ENCODE measurements at places on chromosomes 7 and 10.

GRCh38 chr7:45564485-45564884 lies 9.7 kb upstream of the ADCY1 start:
- DNase-seq = no peak

DNA sequence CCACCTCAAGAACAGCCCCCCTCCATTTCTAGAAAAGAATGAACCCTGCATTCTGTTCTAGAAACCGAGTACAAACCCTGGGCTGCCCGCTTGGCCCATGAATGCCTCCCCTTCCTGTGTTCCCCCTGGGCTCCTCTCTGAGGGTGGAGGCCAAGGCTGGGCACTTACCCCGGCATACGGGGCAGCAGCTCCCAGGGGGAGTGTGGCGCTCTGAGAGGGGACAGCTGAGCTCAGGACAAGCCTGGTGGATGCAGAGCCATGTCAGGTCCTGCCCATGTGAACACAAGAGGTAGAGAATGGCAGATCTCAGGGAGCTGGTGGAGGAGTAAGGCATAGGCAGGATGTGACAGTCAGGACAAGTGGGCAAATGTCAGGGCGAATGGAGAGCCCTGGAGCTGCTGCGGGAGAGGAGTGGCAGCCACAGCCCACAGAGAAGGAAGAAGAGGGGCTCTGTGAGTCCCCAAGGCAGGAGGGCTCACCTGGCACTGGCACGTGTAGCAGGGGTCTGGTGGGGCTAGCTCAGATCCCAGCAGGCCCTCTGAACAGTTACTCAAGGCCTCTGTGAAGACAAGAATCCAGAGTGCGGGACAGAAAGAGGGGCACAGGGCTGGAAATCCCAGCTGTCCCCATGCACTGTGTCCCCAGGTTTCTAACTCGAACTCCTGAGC lies 18.9 kb downstream of the ATP6V1F start:
- DNase-seq = no peak

DNA sequence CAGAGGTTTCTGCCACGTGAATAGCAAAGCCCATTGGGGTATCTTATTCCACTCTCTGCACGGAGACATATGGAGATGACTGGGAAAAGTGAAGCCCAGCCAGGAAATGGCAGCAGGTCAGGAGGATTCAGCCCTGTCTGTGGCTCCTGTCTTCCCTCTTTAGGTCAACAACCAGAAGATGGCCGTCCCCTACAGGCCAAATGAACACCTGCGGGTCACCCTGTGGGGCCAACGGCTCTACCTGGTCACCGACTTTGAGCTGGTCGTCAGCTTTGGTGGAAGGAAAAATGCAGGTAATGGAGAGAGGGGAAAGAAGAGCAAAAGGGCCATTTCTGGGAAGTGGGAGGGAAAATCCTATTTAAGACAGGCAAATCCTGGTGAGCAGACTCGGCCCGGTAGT lies 38.3 kb downstream of the EPHB4 start:
- DNase-seq = no peak

DNA sequence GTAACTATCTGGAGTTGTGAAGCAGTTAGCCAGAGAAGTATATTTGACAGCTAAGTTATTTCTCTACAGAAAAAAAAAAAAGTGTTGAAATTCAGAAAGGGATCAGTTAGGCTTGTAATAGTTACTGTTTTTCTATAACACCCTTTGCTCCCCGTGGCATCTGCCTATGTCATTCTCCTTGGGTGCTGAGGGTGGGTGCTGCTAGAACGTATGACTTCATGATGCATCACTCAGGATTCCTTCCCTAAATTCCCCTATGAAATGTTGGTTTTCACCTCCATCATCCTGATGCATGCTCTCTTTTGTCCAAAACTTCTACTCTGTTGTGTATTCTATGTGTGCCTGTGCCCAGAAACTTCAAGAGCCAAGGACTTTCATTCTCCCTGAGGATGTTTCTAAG lies 536.4 kb downstream of the GRM8 start:
- no peak for DNase-seq

- no peak for DNase-seq
Observed at GRCh38 chr7:76280408-76280807, 22.1 kb upstream of the HSPB1 start.

DNA sequence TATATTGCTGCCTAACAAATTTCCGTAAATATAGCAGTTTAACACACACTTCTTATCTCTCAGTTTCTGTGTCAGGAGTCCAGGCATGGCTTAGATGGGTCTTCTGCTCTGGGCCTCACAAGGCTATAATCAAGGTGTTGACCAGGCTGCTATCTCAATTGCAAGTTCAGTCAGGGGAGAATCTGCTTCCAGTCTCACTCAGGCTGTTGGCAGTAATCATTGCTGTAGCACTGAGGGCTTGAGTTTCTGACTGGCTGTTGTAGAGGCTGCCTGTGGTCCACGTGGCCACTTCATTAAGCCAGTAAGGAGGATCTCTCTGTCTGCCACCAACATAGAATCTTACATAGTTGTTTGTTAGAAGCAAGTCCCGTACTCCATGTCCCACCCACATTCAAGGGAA lies 138.4 kb downstream of the ST7 start:
- no peak for DNase-seq

Data from CMK (cell line).